NCI-H510A treated with DMSO at 0.1 percent for 48 hours (cell line): ENCODE measurements at places on chromosomes 2 and 18.

DNA sequence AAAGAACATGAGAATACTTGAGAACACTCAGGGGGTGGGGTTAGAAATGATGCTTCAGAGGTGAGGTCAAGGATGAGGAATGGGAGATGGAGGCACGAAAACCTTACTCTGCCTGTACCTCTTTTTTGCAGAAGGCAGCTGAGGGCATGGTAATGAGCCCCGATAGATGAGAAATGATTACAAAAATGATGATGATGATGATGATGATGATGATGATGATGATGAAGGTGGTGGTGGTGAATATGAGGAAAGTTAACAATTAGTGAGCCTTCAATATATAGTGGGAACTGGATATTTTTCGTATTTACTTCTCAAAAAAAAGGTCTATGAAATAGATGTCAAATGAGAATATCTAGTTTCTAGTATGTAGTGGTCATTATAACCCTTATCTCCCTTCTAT, 584.3 kb downstream of the EPHA4 start:
- DNase-seq: no peak

DNA sequence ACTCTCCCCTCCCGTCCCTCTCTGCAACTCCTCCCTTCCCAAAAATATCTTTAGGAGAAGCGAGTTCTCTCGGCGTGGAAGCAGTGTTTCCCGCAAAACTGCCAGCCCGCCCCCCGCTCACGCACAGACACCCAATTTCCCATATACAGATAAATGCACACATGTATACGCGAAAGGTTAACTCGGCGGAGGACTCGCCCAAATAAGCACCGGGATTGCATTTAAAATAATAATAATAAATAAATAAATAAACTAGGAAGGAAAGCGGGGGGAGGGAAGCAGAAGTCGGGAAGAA, 70.0 kb upstream of the PSMD14 start:
- no peak for DNase-seq

DNA sequence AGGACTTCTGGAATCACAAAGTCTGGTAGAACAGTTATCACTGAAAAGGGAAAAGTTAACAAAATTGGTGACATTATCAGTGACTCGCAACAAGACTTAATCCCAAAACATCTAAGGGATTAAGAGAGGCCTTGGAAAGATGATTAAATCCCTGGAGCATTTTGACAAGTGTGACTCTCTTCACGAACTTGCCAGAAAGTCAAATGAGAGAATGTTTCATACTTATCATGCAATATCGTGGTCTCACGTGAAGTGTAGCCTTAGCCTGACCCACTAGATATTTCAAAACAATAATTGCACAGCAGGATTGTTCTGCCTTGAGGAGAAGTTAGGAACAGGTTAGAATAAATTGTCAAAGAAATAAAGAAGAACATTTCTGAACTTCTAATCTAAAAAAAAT, 104.5 kb downstream of the COL6A3 start:
- no peak for DNase-seq

DNA sequence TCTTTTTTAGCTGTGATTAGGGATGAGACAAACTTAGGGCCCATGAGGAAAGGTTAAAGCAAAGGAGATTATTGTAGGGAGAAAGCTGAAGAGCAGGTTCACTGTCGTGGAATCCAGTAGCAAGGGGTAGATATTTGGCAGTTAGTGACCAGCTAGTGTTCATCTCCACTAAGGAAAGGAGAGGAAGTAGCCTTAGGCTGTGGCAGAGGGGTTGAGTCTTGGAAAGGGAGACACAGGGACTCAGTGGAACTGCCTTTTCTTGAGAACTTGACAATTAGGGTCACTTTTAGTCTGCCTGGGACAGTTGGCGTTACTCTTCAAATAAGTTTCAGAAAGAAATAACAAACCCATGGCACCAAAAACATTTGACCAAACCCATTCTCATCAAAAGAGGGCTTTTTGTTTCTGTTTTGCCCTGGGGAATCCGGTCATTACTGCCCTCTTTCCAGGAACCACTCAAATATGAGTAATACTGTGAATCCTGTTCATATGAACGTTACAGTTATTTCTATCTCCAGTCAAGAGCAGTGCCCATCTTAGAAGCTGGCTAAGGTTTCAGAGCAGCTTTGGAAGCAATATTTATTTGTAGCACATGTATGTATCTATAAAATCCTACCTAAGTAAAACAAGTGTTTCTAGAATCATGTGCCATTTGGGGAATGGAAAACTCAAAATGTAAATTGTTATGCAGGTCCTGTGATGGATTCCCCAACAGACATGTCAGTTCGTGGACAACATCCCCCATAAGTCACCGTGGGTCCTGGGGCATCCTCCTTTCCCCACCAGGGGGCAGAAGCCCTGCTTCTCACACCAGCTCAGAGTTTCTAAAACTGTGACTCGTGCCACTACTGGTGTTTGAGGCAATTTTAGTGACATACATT, 77.3 kb upstream of the PHLPP1 start:
- peak; percentile 19 for DNase-seq

GRCh38 chr2:150034665-150035064, 447.1 kb upstream of the MMADHC start:
- DNase-seq: no peak

- DNase-seq: no peak
These were observed 2.9 kb downstream of the PROKR1 start for GRCh38 chr2:68646303-68646702.

DNA sequence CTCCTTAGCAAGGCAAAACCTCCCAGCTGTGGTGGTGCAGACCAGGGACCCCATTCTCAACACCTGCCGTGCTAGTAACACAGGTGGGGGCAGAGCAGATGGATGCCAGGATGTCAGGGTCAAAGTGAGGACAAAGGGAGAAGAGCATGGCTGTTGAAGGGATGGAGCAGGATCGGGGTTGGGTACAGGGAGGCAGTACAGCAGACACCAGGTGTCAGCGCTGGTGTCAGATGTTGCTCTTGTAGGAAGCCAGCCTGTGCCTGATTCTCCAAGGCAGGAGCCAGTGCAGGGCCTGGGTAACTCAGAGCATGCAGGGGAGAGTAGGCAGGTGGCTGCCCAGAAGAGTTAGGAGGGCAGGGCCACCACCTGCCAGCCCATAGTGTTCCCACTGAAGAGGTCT, 222.1 kb upstream of the SPRED2 start:
- peak; percentile 86 for DNase-seq

GRCh38 chr2:196758474-196759377, 40.8 kb downstream of the GTF3C3 start:
- DNase-seq: peak; percentile 17

DNA sequence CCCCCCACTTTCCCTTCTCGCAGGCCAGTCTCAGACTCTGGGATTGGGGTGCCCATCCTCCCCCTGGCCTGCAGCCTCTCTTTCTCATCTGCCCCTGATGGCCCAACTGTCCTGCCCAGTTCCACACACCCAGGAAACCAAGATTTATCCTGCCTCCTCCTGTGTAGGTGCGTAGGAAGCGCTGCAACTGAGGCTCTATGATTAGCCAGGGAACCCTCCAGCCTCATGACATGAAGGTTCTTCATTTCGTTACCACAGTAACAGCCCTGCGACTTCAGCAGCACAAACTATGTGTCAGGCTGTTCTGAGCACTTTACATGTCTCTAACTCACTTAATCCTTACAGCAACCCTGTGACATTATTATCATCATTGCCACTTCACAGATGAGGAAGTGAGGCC, 305.9 kb downstream of the CELF4 start:
- DNase-seq: no peak

GRCh38 chr18:58004317-58004716, 39.7 kb upstream of the NEDD4L start:
- DNase-seq: no peak

DNA sequence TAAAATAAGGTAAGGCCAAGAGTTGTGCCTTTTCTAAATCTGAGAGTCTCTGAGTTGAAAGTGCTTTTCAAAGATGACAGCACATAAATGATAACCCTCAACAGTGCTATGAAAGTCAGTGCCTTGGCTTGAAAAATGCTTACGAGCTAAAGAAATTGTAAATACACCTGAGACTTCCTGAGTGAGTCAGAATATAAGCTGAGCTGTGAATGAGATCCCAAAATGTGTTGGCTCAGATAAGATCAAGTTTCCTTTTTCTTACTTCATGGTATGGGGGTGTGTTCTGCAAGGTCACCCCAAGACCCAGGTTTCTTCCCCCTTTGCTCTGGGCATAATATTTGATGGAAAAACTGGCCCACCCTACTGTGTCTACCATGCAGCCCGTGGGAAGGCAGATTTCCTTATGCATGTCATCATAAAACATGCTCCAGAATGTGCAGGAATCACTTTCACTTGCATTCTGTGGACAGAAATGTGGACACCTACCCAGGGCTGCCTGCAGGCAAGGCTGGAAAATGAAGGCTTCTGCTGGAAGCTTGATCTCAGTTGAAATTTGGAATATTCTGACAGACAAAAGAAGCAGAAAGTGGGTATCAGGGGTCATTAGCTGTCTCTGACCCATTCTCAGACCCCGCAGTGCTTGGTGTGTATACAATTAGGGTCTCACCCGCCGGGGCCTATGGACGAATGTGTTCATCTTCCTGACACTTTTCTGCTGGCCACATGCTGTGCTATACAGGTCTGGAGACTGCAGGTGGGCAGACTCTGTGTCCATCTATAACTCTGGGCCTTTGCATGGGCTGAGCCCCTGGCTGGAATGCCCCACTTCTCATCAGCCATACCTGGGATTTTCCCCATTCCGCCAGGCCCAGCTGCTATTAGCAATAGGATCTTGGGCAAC, 212.6 kb downstream of the SH3RF3 start:
- no peak for DNase-seq

DNA sequence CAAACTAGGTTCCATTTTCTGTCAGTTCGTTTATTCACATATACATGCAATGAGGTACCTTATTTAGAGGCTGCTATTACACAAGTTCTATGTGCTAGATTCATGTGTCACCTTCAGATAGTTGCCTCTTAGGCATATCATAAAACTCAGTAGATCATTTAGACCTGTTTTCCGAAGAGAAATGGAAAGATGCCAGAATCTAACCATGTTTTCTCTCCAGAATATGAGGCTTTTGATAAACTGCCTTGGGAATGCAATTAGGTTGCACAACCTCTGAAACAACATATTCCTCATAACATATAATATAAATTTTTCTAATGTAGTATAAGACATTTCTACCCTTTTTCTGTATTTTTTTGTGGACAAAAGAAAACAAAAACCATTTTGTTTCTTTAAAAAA, 108.1 kb downstream of the PRPF40A start:
- no peak for DNase-seq

DNA sequence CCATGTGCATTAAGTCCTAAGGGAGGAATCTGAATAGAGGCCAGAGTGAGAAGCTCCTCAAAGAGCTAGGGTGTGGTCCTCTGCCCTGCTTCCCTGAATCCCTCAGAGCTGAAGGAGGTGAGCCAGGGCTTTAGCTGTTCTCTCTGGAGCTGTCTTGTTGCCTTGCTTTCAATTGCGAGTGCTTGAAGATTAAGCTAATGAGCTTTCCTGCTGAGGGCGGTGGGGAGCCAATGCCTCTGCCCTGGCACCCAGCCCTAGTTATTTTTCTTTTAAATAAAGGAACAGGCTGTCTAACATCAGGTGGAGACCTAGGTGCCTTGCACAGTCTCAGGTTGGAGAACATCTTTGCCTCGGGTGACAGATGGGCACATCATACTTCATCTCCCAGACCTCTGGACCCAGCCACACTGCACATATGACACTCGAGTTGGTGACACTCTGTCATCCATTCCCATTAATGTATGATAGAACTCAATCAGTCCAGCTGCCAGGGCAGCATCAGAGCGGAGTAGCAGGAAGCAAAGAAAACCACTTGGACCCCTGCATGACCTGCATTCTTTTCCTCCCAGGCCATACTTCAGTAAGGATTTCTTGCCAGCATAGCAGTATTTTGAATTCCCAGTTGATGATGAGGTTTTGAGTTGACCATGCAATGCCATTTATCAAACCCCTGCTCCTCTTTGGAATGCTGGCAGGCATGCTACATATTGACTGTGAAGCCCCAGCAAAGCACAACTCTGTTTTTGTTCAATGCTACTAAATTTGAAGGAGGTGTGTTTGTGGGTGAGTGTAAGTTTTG, 292.7 kb downstream of the RNF144A start:
- DNase-seq: no peak

DNA sequence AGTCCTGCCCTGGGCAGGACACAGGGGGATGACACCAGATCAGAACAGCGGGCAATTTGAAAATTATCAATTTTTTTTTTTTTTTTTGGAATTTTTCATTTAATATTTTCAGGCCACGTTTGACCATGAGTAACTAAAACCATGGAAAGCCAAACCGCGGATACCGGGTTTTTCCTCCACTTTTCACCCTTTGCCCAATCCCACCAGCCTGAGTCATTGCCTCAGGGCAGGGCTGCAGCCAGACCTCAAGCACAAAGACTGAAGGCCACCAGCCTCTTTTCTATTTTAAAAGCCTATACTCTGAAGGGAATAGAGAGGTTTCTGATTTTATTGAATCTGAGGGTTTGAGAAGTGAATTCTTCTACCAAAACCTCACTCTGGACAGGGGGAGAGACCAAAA, 381.1 kb downstream of the IRS1 start:
- DNase-seq: no peak

DNA sequence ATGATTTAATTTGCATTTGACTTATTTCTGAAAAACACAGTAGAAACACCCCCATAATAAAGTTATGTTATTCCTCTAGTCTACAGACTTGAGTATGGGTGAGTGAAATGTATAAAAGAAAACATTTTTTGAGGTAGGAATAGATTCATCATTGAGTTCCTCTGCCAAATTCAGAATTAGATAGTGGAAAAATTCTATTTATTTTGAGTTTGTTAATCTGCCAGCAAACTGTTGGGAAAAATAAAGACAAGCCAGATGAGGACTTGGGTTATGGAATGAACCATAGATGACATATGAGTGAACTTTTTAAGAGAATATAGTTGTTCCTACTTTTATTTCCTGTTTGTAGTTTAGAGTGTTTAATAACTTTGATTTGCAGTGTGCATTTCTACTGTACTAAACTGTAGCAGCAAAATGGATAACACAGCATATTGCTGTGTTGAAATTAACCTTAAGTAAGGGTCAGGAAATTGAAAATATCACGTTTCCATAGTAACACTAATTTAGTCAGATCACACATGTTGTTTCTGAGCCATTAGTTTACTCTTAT, 35.6 kb upstream of the PNPT1 start:
- no peak for DNase-seq

GRCh38 chr2:15773846-15774245, 166.5 kb upstream of the MYCN start:
- DNase-seq: no peak

DNA sequence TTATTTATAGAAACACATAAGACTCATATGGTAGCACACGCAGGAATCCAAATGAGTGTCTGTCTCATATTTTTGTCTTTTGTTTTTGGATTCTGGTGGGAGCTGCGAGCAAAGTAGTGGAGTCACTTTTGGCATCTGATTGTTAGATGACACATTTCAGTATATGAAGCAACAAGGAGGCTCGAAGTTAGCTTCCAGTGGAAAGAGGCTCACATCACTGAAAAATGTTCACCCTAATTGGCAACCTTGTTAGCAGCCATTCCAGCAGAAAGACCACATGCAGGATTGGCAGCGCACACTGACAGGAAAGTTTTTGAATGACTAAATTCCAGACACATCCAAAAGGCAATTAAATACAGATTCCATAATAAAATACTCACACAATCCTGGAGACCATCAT, 87.4 kb downstream of the MYT1L start:
- DNase-seq: no peak
